ENCODE measurements at places on chromosomes 5 and 9.
A peak's percentile ranks its signal among the peaks of the same experiment; 100 is the strongest.

- no peak for DNase-seq
These were observed 527.0 kb downstream of the TLE1 start for GRCh38 chr9:81162361-81162760.

- DNase-seq = peak; percentile 25
These were observed 80.0 kb downstream of the AMBP start for GRCh38 chr9:113998114-113998513.

GRCh38 chr9:95124582-95125367 lies 192.7 kb downstream of the FANCC start:
- peak; percentile 38 for DNase-seq

GRCh38 chr5:114361724-114362196 lies at the start of gene KCNN2:
Gene KCNN2, plus strand, starts transcription at chr5:114362070. Its CDS starts 70 bp downstream, at chr5:114362140.
- DNase-seq = no peak

DNA sequence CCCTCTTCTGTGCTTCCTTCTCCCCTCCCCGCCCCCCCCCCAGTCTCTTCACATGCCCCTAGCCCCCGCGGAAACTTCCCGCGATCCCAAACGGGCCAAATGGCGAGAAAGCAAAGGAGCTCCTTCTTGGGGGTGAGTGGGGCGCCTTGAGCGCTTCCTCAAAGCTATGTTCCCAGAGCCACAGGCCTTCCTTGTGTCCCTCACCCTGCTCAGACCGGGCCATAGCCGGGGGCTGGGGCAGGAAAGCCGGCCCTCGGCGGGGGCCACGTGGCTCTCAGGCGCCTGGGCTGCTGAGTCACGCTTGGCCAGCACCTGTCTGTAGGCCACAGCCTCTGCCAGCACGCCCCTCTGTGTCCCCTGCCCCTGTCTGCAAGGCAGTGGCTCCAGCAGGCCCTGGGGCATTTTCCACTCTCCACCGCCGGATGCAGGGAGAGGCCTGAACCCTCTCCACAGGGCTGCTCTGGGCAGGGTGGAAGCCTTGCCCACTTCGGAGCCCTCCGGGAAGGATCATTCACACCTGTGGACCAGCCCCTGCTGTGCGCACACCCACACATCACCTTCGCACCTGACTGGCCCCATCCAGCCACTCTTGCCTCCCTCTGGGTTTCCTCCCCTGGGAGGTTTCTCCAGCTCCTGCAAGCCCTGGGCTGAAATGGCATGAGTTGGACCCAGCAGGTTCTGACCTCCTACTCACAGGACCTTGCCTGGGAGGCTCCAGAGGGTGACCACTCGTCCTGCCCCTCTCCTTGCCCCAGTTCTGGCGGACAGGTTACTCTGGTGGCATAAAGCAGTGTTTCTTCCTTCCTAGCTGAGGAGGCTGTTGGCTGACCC lies 1.2 kb upstream of the SQSTM1 start:
- peak; percentile 60 for DNase-seq

DNA sequence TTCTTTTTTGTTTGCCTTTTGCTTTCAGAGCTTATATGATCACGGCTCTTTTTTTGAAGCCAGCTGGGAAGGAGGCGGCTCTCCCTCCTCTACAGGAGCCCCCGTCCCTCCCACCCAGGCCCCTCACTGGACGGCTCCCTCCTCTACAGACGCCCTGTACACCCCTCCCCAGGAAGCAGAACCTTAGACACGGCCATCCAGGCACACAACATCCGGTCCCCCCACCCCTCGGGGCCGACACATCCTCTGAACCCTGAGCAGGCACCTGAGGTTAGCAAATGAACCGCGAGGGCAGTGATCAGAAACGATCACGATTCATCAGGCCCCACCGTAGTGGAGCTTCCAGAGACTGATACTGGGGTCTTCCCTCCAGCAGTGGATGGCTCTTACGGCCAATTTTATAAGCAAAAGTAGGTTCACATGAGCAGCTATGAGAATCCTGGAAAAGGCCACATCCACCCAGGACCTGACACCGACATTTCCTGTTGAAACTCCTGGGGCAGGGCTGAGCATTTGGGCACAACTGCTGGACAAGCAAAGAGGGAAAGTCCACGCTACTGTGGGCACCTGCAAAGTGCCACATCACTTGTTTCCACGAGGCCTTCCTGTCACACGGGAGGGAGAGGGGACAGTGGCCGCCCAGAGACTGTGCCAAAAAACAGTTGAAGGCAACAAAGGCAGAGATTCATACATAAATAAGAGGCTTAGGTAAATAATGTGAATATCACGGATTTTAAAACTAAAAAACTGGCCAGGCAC lies 78.9 kb downstream of the SEMA4D start:
- DNase-seq = peak; percentile 93

- no peak for DNase-seq
These were observed 33.8 kb upstream of the TMEM250 start for GRCh38 chr9:136152543-136152866.

DNA sequence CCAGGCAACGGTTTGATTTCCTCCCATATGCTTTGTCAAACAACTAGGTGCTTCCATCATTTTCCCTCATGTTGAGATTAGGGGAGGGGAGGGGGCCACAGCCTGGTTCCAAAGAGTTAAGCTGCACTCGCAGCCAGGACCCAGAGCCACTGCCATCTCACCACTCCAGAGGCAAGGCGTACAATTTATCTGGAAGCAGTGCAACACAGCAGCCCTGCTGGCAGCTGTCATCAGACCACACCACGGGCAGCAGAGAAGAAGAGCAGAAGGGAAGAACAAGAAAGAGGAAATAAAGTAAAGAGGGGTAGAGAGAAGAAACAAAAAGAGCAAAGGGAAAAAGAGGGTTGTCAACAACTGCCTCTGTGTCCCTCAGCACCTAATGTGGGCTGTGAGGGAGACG lies 38.9 kb downstream of the MED27 start:
- no peak for DNase-seq

- DNase-seq = no peak
These were observed 22.4 kb upstream of the ASTN2 start for GRCh38 chr9:117437283-117437682.

DNA sequence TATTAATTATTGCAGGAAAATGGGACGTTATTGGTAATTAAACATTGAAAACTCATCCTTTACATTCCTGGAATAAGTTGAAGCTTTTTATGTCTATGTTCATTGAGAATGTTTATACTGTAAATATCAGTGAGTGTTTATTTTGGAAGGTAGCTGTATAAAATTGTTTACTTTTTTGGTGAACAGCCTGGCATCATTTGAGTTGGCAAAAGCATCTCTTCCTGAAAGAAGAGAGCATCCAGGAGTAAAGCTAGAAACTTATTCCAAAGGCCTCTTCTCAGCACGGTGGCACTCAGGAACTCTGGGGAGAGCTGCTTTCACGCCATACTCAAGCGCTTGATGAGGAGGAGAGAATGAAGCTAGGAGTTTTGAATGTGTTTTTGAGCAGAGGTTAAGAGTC lies 79.9 kb downstream of the GAPVD1 start:
- no peak for DNase-seq

DNA sequence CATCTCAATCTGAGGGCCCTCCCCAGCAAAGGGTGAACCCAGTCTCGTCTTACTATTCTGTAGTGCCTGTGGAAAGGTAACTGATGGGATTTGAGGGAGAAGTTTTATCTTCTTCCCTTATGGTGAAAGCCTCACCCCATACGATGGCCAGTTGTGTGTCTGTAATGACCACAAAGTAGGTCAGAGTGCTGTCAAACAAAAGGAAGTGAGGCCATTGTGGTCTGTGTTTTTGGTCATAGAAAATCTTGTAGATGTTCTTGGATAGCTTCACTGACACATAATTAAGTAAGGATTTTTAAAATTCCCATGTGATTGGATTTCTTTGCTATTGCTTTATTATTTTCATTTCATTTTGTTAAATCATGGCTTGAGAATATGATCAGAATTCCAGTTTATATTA lies 505.1 kb upstream of the KLF4 start:
- no peak for DNase-seq

DNA sequence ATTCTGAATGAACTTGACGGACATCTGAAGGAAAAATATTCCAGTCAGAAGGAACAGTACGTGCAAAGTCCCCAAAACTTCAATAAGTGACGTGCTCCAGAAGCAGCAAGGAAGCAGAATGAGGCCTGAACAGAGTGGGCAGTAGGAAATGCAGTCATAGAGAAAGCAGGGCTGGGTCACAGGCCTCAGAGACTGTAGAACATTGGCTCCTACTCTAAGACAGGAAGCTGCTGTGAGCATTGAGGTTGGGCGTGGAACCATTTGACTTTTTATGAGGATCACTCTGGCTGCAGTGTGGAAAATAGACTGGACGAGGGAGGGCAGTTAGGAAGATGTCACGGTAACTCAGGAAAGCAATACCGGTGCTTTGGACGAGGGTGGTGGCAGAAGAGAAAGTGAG lies 64.0 kb downstream of the DOCK8 start:
- DNase-seq = peak; percentile 89

GRCh38 chr5:66862020-66862419 lies 265.8 kb downstream of the MAST4 start:
- no peak for DNase-seq

GRCh38 chr5:113336975-113337374 lies 97.8 kb downstream of the TSSK1B start:
- peak; percentile 45 for DNase-seq

DNA sequence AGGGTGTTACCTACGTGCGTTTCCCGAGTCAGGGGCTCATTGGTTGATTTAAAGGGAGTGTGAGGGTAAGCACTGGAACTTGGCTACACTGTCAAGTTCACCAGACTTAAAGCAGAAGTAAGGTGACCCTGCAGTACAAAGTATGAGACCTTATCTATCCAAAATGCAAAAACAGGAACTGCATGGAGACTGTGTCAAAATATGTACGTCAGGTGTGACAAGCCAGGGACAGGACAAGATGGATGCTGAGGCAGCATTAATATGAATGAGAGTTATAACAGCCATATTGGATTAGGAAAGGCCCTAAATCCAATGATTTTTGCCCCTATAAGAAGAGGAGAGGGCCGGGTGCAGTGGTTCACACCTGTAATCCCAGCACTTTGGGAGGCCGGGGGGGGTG lies 15.4 kb upstream of the SUSD3 start:
- DNase-seq = no peak

GRCh38 chr5:13624283-13625074 lies 320.0 kb downstream of the DNAH5 start:
- no peak for DNase-seq

GRCh38 chr5:56298336-56299090 lies 65.4 kb upstream of the ANKRD55 start:
- DNase-seq = no peak

- DNase-seq = no peak
These were observed 71.0 kb downstream of the NREP start for GRCh38 chr5:111685969-111686368.

DNA sequence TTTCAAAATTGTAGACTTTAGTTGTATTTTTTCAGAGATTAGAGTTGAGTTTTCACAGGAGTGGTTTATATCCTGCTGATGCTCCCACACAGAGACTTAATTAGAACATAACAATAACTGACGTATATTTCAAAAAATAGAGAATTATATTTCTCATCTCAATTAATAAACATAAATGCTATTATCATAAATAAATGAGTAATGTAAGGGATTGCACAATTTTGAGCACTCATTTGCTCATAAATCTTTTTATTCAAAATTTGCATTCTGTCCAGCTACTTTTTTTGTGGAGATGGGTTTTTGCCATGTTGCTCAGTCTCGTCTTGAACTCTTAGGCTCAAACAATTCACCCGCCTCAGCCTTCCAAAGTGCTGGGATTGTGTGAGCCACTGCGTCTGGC lies 515.7 kb upstream of the RORB start:
- no peak for DNase-seq

DNA sequence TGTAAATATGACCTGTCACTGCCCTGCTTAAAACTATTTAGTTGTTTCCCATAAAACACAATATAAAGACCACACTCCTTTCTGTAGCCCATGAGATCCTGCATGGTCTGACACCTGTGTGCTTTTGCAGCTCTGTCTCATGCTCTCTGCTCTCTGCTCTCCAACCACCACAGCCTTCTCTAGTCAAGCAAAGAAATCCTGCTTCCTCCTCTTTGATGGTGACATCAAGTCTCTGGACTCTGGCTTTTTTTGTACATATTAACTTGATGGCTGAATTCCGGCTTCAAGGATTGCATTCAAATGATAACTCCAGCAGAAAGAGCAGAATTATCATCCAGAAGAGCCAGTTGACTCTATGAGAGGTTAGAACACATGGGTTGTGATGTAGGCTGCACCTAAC lies 58.2 kb downstream of the CHSY3 start:
- no peak for DNase-seq
